ENCODE measurements at places on chromosomes 1 and 21.

DNA sequence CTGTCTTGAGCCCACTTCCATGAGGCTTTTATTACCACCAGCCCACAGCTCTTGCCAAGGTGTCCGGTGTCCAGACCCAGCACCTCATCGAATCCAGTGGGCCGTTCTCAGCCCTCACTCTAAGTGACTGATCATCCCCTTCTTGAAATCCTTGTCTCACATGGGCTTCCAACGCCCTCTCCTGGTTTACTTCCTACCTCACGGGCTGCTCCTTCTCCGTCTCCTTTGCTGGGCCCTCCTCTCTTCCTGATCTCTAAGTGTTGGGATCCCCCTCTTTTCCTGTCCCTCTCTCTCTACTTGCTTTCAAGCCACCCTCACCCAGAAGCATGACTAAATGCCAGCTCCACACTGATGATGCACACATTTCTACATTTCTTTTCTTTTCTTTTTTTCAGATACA is 9.0 kb upstream of the RHBG start:
- no peak for DNase-seq

DNA sequence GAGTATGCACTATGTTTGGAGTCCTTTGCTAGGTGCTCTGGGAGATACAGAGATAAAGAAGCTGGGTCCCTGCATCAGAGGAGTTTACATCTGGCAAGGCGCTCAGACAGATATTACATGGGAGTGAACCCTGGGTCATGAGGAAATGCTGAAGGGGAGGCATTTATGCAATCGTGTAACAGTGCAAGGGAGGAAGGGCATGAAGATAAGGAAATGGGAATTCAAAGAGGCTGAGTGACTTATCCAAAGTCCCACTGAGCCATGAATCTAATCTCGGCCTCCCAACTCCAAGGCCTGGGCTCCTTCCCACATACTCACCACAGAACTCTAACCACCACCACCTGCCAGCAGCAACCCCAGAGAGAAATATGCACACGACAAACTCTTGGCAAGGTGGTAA is 51.6 kb downstream of the FAM163A start:
- no peak for DNase-seq

DNA sequence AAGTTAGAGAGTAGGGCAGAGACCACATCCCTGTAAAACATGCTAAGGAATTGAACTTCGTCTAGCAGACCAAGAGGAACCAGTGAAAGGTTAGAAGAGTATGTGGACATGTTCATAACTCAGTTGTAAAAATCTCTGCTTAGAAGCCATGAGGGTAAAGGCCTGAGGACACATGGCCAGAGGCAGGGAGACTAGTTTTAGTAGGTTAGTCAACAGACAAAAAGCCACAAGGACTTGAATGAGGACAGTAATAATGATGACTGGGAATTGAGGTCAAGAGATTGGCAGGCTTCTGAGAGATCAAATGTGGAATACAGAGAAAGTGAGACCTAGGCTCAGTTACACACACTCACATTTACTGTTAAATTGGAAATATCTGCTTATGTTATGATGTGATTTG is 205.5 kb upstream of the HOOK1 start:
- no peak for DNase-seq

DNA sequence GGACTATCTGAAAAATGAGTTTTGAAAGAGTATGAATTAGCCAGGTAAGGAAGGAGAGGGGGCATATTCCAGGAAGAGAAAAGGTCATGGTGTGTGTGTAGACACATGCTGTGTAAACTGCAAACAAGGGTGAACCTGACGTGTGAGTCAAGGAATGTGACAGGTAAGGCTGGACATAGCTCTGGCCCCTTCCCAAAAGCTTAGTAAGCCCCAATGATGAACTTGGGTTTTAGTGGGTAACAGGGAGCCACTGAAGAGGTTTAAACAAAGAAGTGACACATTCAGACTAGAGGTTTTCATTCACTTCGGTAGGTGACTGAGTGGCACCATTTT is 36.7 kb downstream of the EGLN1 start:
- DNase-seq, result no peak

DNA sequence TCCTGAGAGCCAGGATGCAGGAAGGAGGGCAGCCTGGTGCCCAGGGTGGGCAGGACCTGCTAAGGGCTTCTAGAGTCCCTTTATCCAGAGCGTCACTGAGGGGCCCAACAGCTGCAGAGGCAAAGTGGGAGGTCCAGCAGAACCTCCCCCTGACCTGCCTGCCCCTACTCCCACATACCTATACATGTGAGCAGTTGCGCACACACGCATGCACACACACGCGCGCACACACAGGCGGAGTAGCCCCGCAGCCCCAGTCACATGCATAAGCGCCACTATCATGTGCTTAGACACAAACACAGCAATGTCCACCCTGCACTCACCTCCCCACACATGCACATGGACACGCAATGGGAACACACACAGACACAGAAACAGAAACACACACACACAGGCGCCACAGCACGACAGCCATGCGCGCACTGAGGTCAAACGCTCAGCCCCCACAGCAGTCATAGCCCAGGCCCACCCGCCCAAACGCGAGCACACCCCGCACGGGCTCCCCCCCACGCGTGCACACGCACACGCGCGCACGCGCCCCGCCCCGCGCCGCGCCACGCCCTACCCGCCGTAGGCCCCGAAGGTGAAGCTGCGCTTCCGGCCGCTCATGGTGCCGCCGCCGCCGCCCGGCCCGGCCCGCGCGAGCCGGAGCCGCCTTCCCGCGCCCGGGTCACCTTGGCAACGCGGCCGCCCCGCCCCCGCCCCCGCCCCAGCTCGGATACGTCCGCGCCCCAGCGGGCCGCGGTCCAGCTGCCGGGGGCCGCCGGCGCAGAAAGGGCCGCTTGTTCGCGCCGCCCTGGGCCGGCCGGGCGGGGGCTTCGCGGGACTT is 17.7 kb downstream of the RAP1GAP start:
- no peak for DNase-seq

GRCh38 chr1:177164380-177165068 is at the start of gene ASTN1:
ASTN1 (minus strand) TSS chr1:177164712; CDS start chr1:177164676, 36 bp downstream.
- DNase-seq, result no peak

DNA sequence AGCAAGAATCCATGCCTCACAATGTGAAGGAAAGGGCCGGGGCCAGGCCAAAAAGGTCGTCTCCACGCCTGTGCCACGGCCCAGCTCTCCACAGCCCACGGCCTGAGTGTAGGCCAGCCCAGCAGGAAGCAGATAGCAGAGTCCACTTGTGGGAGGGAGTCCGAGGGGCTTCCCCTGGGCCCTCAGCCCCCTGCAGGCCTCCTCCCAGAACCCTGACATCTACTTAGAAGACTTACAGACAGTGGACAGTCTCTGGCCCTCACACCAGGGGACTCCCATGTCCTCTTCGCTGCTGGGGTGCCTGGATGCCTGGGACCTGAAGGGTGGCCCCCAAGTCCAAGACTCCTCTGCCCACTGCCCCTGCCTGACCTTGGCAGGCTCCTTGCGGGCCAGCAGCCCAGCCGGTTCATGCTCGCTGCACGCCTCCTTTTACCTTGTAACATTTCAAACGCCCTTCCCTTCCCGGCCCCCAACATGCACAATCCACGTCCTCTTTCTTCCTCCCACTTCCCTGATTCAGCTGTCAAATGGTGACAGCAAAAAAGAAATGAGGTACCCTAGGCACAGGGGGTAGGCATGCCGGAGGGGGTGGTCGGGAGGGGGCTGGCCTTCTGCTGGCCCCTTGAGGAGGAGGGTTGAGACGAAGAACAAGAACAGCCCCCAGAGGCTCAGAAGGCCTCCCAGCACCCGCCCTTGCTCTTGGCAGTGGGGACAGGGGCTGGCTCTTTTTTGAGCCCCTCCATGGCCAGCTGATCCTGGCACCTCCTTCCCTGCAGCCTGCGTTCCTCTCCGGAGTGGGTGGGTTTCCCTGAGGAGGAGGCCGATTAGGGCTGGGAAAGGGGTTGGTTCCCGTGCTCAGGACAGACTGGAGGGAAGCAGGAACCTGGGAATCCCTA is 997 bp upstream of the PTPN7 start:
- no peak for DNase-seq

DNA sequence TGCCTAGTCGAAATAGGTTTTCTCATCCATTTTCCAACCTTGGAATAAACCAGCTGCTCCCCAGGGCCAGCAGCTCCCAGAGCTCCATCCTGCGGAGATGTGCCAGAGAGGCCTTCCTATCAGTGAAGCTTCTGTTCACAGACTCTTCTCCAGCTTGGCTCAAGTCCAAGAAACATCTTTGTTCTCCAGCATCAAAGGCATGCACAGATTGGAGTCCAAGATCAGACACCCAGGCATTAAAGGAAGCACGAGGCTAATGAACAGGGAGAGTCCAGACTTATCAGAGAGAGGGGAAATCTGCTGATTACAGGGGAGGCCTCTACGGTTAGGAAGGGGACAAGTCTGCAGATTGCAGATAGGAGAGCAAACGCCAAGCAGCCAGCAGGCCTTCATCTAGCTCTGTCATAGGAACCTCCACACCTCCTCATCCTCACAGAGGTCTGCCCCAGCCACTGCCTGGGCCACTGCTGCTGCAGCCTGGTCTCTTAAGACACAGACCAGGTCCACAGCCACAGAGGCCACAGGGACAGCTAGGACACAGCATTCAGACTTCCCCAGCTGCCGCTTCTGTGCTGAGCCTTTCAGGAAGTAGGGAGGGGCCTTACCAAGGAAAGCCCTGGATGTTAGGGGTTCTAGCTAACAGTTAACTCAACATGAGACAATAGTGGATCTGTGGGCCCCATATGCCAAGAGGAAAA is 3.4 kb downstream of the PRR9 start:
- no peak for DNase-seq

- no peak for DNase-seq
Observed at GRCh38 chr1:37575692-37576091, 19.0 kb downstream of the DNALI1 start.

DNA sequence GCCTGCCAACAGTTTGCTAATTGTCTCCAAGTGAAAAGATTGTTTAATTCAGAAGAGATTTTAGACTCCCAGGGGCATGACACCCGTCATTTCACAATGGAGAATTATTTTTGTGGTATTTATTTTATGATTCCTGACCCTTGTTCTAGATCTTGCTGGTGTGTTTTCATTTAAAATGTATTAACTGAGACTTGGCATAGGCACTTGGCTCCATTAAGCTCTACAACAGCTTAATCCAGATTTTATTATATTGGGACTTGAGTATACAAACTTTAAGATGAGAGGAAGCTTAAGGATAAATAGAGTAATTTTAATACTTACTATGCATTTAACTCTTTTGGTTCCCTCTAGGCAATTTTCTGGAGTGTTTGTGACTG is 101.3 kb upstream of the KCNE2 start:
- DNase-seq, result no peak

- no peak for DNase-seq
Observed at GRCh38 chr1:202058001-202058908, 47.9 kb downstream of the ELF3 start.

- DNase-seq, result no peak
Observed at GRCh38 chr1:54105736-54106269, 47.0 kb downstream of the CDCP2 start.

GRCh38 chr1:7469255-7469938 is 301.7 kb upstream of the VAMP3 start:
- no peak for DNase-seq

GRCh38 chr1:116106646-116107045 is 4.6 kb upstream of the MAB21L3 start:
- no peak for DNase-seq

GRCh38 chr1:89112871-89113613 is 12.9 kb downstream of the GBP2 start:
- no peak for DNase-seq

GRCh38 chr1:70504821-70505193 is 93.7 kb downstream of the CTH start:
- no peak for DNase-seq
